ENCODE measurements at places on chromosomes 7 and 10.

- no peaks in the 10 kb centered on the region for H3K27me3 ChIP-seq
- H3K36me3 ChIP-seq: no peaks in the 10 kb centered on the region
- H3K4me1 ChIP-seq: peaks cover 45% of the 10 kb centered on the region
- no peak for DNase-seq
These were observed 827 bp upstream of the FASTK start for GRCh38 chr7:151081170-151082101.

DNA sequence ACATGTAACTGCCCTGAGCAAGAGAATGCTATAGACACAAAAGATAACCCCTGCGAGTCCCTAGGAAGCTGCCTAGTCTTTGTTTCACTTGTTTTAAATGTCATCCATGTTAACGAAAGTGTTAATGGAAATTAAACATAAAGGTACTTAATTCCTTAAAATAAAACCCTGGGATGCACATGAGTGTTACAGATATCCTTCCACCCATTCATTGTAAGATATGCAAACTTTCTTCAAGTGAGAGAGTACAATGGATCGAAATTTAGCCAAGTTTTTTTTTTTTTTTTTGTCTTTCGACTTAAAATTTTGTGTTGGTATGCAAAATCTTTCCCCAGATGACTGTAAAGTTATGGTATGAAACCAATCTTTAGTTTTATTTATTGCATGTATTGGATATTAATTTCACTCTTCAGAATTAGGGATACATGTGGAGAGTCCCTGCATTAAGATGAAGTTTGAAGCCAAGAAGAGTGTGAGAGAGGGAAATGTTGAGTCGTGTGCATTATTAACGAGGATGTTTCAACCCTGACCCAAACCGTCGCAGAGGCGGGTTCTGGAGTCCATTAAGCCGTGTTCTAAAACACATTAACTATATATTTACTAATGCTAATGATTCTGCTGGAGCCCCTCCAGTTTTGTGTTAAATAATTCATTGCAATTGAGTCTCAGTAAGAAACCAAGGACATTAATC lies 1.6 kb downstream of the CDK14 start:
- H3K4me3 ChIP-seq: peak overlapping the region; percentile 69
- no peaks in the 10 kb centered on the region for H3K4me1 ChIP-seq
- DNase-seq: no peak
- no peak overlapping the region for H3K27ac ChIP-seq
- H3K27me3 ChIP-seq: no peaks in the 10 kb centered on the region

DNA sequence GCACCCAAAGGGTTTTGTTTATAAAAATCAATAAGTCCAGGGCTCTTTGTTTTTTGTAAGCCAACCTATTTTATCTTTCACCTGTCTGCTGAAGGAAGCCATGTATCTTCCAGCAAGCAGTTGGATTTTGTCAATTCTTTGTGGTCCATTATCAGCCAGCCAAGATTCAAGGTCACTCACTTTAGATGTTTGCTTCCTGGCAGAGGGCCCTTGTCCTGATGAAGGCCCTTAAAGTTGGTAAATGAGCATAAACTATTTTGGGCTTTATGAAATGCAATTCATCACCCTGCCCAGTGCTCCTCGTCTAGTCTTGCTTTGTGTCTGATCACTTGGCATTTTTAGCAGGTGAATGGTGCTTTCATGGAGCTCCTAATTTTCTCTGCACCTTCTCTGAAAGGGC lies 1004.2 kb downstream of the GRID1 start:
- no peak for DNase-seq
- no peaks in the 10 kb centered on the region for H3K27me3 ChIP-seq
- H3K4me1 ChIP-seq: no peaks in the 10 kb centered on the region
- no peak overlapping the region for H3K4me3 ChIP-seq
- no peaks in the 10 kb centered on the region for H3K36me3 ChIP-seq

DNA sequence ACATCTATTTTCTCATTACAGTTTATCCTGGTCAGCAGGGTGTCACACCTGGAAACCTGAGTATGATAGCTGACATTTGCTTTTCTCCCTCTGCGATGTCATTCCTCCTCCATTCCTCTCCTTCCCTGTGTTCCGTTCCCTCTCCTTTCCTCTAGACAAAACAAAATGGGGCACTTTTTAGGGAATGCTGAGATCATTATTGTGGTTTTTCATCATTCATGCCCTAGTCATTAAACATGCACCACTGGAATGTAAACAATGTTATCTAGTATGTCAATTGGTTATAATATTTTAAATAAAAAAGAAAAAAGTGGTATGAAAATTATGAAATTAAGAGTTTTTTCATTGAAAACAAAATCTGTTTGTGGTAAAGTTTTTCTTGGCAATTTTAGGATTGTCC lies 132.6 kb downstream of the MAPK8 start:
- no peak for DNase-seq
- no peak overlapping the region for H3K4me3 ChIP-seq
- H3K4me1 ChIP-seq: no peaks in the 10 kb centered on the region

DNA sequence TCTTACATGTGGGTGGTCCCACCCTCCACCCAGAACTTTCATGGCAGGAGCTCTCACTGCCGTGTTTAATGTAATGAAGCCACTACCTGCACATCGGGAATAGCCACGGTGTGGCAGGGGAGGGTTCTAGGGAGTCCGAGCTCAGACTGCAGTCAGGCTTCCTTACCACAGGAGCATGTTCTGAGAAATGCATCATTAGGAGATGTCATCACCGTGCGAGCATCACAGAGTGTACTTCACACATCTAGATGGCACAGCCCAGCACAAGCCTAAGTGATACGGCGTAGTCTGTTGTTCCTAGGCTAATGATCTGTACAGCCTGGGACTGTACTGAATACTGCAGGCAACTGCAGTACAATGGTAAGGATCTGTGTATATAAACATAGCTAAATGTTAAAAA lies 153.0 kb upstream of the LANCL2 start:
- H3K36me3 ChIP-seq: no peaks in the 10 kb centered on the region
- no peak for DNase-seq
- H3K27ac ChIP-seq: no peak overlapping the region
- H3K4me3 ChIP-seq: no peak overlapping the region
- H3K4me1 ChIP-seq: no peaks in the 10 kb centered on the region

- H3K36me3 ChIP-seq: no peaks in the 10 kb centered on the region
- no peak overlapping the region for H3K27ac ChIP-seq
- no peaks in the 10 kb centered on the region for H3K4me1 ChIP-seq
- H3K27me3 ChIP-seq: no peaks in the 10 kb centered on the region
- DNase-seq: no peak
- H3K4me3 ChIP-seq: no peak overlapping the region
These were observed 480.5 kb upstream of the ZMIZ1 start for GRCh38 chr10:78588194-78588811.

DNA sequence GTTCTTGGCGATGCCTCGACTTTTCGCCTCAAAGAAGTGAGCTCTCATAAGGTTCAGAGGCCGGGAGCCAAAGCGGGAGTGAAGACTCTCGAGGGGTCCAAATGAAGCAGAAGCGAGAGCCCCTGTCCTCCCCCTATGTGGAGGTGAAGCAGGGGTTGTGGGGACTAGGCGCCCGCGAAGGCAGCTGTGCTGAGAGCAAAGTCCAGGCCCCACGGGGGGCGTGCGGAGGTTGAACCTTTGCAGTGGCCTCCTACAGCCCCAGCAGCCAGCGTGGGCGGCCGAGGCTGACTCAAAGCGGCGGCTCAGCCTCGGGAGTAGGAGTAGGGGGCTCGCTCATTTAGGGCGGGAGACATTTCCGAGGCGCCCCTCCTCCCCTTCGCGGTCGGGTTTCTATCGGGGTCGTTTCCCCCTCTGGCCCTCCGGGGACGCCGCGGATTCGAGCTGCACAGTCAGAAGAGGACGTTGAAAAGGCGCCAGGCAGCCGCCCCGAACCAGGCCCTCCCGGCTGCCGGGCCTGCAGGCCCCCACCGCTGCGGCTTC lies 553 bp upstream of the ADD3 start:
- H3K27ac ChIP-seq: peak overlapping the region; percentile 99
- H3K27me3 ChIP-seq: no peaks in the 10 kb centered on the region
- no peaks in the 10 kb centered on the region for H3K36me3 ChIP-seq

- no peak overlapping the region for H3K27ac ChIP-seq
- H3K36me3 ChIP-seq: no peaks in the 10 kb centered on the region
- no peaks in the 10 kb centered on the region for H3K27me3 ChIP-seq
These were observed 55.8 kb upstream of the VIPR2 start for GRCh38 chr7:159200421-159200820.

GRCh38 chr10:122499491-122499941 lies 38.2 kb downstream of the HTRA1 start:
- no peaks in the 10 kb centered on the region for H3K27me3 ChIP-seq
- H3K36me3 ChIP-seq: no peaks in the 10 kb centered on the region
- no peak for DNase-seq
- no peak overlapping the region for H3K27ac ChIP-seq
- H3K4me3 ChIP-seq: no peak overlapping the region

All from testis (tissue), 5 donors.